ENCODE measurements at places on chromosomes 1 and 21.

DNA sequence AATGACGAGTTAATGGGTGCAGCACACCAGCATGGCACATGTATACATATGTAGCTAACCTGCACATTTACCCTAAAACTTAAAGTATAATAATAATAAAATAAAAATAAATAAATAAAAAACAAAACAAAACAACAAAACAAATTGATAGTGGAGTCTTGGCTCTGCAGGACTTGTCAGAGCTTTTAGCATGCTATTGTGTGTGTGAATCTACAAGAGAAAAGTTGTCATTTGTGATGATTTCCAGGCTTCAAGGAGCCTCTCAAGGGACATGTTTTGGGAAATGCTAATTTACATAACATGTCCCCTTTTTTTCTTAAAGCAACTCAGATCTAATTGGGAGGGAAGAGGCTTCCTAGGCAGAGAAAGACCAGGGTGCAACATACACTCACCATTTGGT is 9.1 kb downstream of the IL22RA1 start:
- DNase-seq, result no peak

DNA sequence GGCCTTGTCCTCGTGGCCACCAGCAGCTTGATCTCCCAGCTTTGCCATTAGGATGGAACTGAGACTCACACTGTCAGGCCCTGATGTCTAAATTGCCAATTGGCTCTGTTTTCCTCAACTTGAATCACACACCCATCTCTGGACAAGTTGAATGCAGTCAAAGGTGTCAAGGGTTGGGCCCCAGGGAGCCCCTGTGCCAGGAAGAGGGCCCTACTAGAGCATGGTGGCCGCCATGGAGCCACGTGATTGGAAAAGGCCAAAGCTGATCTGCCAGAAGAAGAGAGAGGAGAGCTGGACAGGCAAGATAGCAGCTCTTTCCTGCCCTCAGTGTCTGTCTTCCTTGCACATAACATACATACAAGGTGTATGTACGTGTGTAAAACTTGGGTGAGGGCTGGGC is 54.9 kb upstream of the NEK2 start:
- no peak for DNase-seq

DNA sequence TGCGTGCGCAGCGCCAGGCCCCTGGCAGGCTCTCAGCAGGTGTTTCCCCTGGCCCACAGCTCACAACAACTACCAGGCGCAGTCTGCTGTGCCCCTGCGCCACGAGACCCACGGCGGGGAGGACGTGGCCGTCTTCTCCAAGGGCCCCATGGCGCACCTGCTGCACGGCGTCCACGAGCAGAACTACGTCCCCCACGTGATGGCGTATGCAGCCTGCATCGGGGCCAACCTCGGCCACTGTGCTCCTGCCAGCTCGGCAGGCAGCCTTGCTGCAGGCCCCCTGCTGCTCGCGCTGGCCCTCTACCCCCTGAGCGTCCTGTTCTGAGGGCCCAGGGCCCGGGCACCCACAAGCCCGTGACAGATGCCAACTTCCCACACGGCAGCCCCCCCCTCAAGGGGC is 68.1 kb downstream of the ALPL start:
- DNase-seq, result no peak

GRCh38 chr1:67460676-67461500 is 30.7 kb upstream of the SERBP1 start:
- no peak for DNase-seq

- DNase-seq, result no peak
These were observed 4.9 kb downstream of the TPM3 start for GRCh38 chr1:154186852-154187501.

GRCh38 chr1:158833264-158833663 is 2.1 kb downstream of the MNDA start:
- no peak for DNase-seq

DNA sequence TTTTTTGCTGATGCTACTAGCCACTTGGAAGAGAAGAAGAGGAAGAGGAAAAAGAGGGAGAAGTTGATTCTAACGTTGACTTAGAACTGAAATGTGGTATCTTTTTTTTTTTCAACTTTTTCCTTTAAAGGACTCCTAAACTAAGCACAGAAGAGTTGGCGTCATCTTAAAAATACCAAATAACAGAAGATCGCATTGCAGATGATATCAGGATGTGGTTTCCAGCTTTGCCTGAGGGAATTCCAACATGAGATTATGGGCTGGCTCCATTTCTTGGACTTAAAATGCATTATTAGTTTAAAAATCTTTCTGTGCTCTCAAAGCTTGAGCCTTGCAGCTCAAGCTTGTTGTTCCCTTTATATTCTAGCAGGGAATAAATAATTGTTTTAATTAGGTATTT is 29.8 kb downstream of the WDR3 start:
- DNase-seq, result no peak

DNA sequence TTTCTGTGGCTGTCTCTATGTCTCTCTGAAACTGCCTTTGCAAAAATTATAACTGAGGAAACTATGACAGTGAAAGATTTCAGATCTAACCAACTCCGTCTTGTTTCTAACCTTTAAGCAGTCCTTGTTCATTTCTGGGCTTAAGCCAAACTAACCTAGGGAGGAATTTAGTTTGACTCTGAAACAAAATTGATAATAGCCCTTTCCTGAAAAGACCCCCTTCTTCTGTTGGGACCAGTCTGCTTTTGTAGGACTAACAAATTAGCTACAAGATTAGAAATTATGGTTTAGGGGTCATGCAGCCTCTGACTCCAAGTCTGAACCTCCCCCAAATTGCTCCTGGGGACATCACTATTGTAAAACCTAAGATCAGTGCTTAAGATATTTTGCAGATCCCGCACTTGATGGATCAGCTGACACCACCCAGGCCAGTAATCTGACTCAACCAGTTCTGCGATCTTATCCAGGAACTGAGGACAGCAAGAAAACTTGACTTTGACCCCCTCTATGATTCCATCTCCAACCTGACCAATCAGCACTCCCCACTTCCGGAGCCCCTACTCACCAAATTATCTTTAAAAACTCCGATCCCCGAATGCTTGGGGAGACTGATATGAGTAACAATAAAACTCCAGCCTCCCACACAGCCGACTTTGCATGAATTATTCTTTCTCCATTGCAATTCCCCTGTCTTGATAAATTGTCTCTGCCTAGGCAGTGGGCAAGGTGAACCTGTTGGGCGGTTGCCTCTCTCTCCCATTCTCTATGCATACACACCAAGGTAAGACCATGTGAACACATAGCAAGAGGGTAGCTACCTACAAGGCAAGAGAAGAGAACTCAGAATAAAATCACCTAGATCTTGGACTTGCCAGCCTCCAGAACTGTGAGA is 11.1 kb upstream of the TRIM63 start:
- no peak for DNase-seq

- DNase-seq, result no peak
These were observed 17.8 kb downstream of the PKNOX1 start for GRCh38 chr21:42991992-42992740.

DNA sequence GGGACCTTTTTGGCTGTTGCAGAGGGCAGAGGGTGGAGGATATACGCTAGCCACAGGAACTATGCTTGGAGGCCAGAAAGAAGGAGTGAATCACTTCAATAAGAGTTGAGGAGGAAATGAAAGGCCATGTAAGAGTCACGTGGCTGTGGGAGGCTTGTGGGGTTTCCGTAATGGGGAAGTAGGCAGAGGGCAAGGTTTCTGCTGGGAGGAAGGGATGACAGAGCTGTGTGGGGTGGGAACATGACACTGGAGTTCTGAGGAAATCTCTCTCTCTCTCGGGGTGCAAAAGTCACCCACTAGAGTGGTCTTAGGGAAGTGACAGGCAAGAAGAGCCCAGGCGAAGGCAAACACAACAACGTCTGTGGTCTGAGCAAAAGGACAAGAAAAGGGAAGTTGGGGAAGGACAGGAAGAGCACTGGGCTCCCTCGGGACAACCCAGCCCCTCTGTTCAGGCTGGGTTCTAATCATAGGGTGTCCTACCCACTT is 3.9 kb upstream of the CD1C start:
- DNase-seq, result no peak

DNA sequence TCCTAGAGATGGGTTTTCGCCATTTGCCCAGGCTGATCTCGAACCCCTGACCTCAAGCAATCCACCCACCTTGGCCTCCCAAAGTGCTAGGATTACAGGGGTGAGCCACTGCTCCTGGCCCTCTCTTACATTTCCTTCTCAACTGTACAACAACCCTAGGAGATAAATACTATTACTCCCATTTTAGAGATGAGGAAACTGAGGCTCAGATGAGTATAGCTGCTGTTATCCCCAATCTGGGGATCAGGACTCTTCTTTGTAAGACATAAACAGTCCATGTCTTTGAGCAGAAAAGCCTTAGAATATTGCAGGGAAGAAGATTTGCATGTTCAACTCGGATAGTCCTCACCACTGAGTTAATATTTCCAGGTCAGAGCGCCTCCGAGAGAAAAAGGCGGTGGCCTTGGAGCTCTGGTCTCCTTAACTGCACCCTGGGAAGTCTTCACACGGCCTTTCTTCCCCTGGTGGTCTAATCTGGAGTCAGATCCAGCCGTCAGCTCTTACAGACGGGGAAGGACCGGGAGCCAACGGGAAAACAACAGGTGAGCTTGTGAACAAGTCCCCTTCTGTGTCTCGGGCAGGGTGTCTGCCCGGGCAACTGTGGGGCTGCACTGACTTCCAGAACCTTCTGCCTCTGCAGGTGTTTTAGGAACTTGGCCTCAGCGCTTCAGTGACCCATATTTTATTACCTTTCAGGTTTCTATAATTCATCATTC is 5.9 kb upstream of the OLIG1 start:
- no peak for DNase-seq

- DNase-seq, result no peak
These were observed 14.5 kb downstream of the PLA2G4A start for GRCh38 chr1:186843226-186843625.

DNA sequence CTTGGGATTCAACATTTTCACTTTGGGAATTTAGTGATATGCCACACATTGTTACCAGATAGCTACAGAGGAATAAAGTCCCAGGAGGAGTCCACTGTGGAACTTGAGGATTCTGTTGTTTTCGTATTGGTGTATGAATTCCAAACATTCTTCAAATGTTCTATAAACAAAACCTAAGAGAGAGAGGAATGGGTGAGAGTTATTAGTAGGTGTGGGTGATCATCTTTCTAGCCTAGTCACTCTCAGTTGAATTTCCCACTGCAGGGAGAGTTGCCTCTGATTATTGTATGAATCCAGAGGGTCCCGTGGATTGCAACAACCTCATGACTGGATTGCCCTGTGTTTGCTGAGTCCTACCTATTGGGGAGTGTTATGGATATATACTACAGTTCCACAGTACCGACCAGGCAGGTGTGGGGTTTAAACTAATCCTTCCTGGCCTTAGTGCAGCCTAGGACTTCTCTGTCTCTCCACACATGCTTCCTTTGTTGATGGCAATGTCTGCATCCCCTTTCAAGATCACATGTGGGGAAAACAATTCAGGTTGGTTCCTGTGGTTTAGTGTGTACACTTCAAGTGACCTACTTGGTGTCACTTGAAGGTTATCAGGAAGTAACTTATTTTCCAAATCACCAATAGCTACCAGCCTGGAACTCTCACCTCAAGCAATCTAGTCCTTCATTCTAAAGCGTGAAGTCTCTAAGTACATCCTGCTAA is 91.8 kb downstream of the ADCY10 start:
- DNase-seq, result no peak

GRCh38 chr1:184272175-184272866 is 114.5 kb upstream of the C1orf21 start:
- DNase-seq, result no peak

DNA sequence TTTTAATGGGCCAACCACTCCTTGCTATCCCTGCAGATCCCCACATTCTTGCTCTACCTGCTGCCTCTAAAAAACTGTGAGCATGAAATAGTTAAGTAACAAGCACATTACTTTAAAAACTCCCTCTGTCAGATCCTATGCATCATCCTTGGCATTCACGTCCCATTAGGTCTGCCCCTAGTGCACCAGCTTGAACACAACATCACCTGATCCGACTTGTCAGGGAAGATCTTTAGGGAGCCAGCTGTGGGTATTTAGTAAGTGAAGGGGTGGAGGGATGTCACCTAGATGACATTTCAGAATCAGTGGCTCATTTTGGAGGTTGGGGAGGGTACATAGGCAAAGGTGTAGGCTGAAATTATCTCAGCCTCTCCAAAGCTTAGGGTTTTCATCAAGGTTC is 33.5 kb downstream of the RXRG start:
- DNase-seq, result no peak

- no peak for DNase-seq
These were observed 313.1 kb upstream of the DAB1 start for GRCh38 chr1:57736940-57737339.

GRCh38 chr21:45098867-45099266 is 24.5 kb downstream of the ADARB1 start:
- no peak for DNase-seq

DNA sequence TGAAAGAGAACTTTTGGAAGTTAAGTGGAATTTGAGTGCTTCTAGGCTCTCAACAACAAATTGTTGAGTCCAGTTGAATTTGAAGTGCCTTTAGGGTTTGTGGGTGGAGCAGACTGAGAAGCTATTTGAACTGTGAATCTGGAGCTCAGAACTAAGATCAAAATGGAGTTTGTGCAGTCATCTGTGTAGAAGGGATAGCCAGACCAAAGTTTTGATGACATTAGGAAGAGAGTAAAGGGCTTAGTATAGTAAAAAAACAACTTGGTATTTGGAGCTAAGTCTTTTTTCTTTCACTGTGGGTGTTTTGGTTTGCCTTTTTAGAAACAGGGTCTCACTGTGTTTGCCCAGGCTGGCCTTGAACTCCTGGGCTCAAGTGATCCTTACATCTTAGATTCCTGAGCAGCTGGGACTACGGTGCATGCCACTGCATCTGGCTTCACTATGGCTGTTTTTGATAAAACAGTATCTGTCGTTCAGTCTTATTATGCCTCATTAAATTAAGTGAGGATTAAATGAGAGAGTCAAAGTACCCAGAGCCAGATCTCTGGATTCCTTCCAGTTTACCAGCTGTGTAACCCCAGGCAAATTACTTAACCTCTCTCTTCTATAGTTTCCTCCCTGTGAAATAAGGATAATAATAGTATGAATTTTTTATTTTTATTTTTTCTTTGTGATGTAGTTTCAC is 20.0 kb downstream of the HDAC1 start:
- no peak for DNase-seq

DNA sequence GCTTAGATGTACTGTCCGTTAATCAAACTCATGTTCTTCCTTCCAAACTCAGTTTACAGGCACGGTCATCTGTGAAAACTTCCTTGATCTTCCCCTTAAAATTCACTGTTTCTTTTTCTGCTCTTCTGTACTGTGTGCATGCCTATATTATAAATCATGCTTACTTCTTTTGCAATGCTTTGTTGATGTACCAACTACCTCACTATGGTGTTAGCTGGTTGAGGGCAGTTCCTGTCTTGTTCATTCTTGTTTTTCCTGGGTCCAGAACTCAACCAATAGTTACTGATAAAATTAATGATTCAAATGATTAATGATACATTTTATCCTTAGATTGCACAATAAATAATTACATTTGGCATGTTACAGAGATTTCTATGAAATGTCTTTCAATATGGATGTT is 163.8 kb downstream of the CHRM3 start:
- no peak for DNase-seq
